Suppressor macrophage treated with lipopolysaccharide for 1 hour (primary cell): ENCODE measurements at places on chromosomes 1 and 21.
A peak's percentile ranks its signal among the peaks of the same experiment; 100 is the strongest.

DNA sequence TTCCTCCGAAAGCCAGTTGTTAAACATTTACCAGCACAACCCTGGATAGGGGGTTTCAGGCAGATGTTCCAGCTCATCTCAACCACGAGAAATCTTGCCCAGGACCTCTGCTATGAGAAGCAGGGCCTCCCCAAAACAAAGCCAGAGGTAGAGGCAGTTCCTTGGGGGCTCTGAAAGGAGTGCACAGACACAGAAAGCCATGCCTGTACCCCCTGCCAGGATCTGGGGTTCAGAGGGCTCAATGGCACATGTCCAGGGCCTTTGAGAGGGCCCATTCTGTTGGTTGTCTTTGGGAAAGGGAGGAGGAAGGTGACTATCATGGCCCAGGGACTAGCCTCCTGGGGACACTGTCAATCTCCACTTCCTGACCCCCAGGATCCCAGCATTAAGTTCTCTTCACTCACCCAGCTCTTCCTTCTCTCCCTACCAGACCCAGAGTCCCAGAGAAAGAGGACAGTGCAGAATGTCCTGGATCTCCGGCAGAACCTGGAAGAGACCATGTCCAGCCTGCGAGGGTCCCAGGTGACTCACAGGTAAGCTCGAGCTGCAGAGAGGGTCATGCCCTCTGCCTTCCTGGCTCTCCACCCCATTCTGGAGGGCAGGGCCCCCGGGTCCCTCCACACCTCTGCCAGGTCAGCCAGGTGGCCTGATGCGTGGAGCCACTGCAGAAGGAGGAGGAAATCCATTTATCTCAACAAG, 116.4 kb upstream of the IPO9 start:
- no peak for DNase-seq

DNA sequence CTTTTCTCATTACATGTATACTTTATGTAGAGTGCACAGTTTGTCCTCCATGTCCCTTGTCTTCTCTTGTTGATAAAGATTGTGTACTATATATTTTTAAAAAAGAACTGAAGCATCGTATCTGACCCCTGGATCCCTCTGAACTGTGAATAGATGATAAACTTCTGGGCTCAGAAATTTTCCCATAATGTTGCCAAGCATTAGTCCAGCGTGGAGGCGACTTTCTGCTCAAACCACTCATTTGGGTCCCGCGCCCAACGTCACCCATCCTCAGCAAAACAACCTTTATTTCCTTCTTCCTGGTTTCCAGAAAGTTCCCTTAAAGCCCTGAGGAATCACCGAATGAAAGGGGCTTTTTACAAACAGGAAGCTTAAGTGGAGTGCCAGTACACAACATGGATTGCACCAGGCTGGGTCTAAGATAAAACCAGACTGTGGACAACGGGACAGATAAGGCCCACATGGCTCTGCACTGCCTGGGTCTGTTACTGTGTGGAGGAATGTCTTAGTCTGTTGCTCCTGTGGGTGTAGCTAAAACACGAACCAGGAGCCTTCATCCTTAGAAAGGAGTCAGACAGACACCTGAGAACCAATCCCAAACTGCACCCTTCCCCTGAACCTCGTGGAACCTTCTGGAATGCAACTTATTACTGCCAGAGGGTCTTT, 15.6 kb downstream of the EVA1C start:
- DNase-seq, result no peak

DNA sequence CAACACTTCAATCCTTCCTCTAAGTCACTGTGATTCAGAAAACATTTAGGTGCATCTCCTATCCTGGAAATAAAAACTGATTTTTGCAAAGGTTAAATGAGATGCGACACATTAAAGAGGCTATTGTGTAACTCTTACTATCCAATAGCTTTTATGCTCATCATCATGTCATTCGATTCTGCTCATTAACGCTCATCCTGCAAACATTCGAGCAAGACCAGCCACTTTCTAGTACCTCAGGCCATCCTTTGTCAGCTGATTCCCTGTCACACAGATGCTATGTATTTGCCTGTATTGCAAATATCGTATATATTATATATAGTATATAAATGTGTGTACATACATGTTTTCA, 131.6 kb downstream of the TLR5 start:
- DNase-seq, result no peak

- DNase-seq, result no peak
Observed at GRCh38 chr1:112935461-112936111, 20.4 kb downstream of the SLC16A1 start.

GRCh38 chr1:22080191-22080590, 27.7 kb downstream of the CDC42 start:
- DNase-seq, result no peak

- no peak for DNase-seq
Observed at GRCh38 chr1:13554798-13555197, 28.8 kb upstream of the PDPN start.

GRCh38 chr21:34815831-34816705, 147.3 kb downstream of the CLIC6 start:
- DNase-seq, result no peak

- no peak for DNase-seq
Observed at GRCh38 chr1:93969887-93970286, 60.7 kb upstream of the GCLM start.

DNA sequence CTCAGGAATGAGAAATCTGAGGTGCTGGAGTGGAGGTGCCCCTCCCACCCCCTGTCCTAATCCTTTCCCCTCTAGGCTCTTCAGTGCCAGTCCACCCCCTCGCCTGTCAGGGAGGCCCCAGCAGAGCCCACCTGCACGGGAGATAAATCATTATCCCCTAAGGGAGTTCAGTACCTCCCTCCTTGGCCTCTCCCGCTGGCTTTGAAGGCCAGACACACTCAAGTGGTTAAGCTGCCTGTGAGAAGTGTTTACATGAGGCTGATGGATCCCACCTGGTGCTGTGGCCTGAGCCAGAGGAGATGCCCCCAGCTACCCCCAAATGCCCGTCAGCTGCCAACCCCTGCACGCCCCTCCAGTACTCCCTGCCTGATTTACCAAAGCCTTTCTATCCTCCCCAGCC, 3.7 kb downstream of the RSPO1 start:
- no peak for DNase-seq

GRCh38 chr1:230230273-230230672, 163.2 kb downstream of the GALNT2 start:
- no peak for DNase-seq

DNA sequence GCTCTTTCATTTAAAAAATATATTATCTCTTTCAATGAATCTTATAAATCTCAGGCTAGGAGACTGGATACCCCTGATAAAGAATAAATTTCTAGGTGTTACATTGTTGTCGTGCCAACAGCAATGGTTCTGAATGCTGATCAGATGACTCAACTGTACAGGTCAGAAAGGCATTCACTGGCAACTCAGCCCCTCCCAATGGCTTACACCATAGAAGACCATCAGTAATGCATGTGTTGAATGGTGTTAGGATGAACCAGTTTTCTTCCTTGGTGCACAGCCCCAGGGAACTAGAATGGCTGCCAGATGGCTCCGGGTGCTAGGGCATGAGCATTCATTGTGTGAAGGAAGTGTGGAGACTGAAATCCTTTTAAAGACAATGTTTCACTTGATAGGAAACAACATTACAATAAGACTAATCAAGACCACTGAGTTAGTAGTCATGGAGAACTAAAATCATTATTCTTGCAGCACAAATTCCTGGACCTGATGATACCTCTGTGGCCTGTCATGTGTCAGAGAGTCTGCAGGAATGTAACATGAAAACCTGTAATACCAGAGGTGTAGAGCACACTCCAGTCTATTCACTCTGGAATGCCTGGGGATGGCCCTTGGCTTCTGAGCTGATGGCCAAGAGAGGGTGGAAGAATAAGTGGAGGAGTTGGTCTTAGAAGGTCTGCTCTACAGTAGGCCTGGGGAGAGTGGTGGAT, 187.7 kb upstream of the LMO4 start:
- DNase-seq, result no peak

GRCh38 chr1:61980561-61980960, 214.1 kb upstream of the L1TD1 start:
- DNase-seq, result peak; percentile 58

DNA sequence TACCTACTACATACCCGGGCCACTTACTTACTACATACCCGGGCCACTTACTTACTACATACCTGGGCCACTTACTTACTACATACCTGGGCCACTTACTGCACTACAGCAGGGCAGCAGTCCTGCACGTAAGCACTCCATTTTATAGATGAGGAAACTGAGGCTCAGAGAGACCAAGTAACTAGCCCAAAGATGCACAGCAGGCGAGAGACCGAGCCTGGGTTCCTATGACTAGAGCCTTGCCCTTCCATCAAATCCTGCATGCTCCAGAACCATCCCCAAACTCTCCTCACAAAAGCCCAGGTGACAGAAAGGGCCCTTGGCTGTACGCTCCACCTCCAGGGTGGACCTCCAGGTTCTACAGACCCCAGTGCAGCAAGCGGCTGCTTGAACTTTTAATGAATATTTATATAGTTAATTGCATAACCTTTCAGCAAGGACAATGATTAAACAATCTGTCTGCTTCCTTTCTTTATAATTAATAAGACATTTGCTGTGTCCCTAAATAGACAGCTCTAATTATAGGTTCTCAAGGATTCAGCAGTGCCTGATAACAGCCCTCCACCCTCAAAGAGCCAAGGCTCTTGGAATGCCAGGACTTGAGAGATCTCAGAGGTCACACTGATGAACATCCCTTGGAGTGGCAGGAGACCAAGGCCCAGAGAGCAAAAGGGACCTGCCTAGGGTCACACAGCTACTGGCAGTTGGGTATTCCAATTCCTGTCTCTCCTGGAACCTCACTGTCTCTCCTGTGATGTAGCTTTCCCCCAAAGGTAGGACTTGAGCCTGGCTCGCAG, 43.4 kb downstream of the LRP8 start:
- no peak for DNase-seq

GRCh38 chr1:160656737-160657136, 9.9 kb upstream of the SLAMF1 start:
- DNase-seq, result no peak

GRCh38 chr1:151005729-151006319, 878 bp downstream of the MINDY1 start:
- DNase-seq, result no peak

DNA sequence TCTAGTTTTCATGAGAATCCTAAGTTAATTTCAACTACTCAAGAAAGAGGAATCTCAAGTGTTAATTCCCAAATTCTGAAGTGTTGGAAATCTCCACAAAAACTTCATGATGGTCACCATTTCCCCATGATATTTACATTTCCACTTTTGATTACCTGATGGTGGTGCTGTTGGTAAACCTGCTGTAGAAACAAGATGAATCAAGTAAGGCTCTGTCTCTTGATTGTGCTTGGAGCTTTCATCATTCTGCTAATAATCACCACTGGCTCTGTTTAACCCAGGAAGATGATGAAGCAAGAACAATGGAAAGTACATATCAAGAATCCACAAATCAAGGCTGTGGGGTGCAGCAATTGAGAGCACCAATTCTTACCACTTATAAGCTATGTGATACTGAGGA, 77.8 kb downstream of the C4BPA start:
- no peak for DNase-seq

- DNase-seq, result no peak
Observed at GRCh38 chr1:43537423-43538142, 6.9 kb downstream of the PTPRF start.

- DNase-seq, result peak; percentile 93
Observed at GRCh38 chr21:36149788-36150711, 6.6 kb upstream of the DOP1B start.

GRCh38 chr1:92910081-92910480, 51.2 kb downstream of the DIPK1A start:
- DNase-seq, result no peak

DNA sequence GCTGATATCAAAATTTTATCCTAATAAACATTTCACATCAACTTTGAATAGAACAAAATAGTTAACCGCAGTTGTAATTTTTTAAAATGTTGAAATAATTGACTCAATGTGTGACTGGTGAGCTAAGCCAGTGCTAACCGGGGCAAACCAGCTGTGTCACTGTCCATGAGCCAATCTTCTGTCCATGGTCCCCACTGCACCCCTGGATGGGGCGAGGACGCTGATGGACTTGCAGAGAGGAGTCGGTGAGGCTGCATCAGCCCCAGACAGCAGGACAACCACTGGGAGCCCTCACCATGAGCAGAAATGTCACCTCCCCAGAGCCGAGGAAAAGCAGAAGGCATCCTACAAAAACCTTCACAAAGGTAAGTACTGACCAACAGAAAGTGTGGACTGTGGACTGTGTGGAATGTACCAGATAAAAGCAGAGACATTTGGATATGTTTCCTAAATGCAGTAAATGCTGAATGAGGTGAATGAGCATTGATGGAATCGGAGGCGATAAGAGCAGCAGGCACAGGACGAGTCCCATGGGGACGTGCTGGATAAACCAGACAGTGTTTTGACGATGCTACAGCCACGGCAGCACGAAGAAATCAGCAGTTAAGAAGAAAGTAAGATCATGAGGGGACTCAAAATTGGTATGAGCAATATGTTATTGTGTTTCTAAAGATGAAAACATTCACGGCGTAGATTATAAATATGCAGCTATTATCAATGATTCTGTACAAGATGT, 115.0 kb upstream of the BACE2 start:
- DNase-seq, result no peak

- no peak for DNase-seq
Observed at GRCh38 chr1:241007668-241008067, 349.3 kb downstream of the RGS7 start.

DNA sequence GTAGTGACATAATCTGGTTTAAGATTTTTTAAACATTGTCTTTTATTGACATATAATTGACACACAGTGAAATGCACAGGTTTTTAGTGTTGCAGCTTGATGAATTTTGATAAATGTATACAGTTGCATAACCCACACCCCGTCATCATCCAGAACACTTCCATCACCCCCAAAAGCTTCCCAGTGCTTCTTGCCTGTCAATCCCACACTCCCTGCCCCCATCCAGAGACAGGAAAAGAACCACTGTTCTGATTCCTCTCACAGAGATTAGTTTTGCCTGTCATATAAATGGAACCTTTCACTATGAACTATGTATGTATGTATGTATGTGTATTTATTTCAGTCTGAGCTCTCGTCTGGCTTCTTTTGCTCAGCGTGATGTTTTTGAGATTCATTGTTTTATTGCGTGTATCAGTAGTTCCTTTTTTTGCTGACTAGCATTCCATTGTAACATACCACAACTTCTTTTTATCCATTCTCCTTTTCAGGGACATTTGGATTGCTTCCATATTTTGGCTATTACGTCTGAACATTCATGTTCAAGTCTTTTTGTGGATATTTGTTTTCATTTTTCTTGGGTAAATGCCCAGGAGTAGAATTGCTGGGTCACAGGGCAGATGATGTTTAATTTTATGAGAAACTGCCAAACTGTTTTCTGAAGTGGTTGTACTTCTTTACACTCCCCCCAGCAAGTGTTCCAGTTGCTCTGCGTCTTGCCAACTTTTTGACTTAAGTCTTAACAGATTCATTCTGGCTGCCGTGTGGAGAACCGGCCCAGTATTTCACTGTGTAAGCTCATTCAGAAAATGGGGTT, 8.7 kb downstream of the UBIAD1 start:
- peak; percentile 34 for DNase-seq

GRCh38 chr1:32742199-32742947, 39.8 kb upstream of the SYNC start:
- DNase-seq, result peak; percentile 18
